Stimulated activated naive CD8-positive, alpha-beta T cell treated with anti-CD3 and anti-CD28 coated beads, Interleukin-15, Interleukin-2, amounts not matched to agents 100 U/mL and 50 U/mL, for 24 hours (primary cell): ENCODE measurements at places on chromosomes 1 and 21.

- DNase-seq = no peak
These were observed 561.2 kb downstream of the KIF26B start for GRCh38 chr1:245715970-245716369.

- peak; percentile 5 for DNase-seq
These were observed 177.2 kb downstream of the PLPPR4 start for GRCh38 chr1:99441299-99442095.

DNA sequence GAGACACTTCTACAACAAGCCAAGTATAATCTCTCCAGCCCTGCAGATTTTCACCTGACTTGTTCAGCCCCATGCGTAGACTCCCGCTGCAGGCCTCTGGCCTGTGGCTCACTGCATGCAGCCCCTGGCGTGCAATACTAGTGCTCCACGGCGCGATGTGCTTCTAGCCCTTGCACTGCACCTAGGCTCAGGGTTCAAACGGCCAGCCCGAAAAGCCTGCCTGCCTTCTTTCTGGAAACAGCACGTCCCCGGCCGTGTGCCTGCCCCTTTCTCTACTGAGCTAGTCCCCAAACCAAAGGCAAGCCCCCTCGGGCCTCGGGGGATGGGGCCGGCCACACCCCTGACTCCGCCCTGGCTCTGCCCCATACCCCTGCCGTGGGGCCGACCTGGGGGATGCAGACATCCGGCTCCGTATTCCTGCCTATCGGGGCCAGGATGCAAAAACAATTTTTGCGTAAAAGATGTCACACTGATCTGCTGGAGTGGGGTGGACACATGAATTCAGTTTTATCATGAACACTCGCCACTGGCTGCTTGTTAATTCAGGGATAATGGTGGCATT lies 26.3 kb upstream of the TRAPPC10 start:
- DNase-seq = no peak

DNA sequence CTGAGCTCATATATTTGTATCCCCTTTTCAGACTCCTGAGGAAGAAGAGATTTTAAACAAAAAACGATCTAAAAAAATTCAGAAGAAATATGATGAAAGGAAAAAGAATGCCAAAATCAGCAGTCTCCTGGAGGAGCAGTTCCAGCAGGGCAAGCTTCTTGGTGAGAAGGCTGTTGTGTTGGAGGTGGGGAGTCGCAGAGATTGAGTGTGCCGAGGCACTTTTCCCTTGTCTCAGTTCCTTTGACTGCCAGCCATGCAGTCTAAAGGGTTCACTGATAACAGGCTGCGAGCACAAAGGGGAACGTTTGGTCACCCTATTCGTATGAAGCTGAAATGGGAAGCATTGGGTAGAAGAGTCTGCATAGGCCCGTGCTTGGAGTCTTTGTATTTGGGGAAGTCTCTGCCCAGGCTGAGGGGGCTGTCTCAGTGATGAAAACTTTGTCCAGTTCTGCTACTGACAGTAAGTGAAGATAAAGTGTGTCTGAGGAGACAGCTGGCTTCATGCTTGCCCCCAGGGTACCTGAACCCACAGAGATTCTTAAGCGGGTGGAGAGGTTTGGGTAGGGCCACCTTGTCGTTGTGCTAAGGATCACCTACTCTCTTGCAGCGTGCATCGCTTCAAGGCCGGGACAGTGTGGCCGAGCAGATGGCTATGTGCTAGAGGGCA lies 2.8 kb downstream of the RPS8 start:
- DNase-seq = no peak

- DNase-seq = no peak
These were observed 8.4 kb downstream of the MTF2 start for GRCh38 chr1:93087532-93087931.

DNA sequence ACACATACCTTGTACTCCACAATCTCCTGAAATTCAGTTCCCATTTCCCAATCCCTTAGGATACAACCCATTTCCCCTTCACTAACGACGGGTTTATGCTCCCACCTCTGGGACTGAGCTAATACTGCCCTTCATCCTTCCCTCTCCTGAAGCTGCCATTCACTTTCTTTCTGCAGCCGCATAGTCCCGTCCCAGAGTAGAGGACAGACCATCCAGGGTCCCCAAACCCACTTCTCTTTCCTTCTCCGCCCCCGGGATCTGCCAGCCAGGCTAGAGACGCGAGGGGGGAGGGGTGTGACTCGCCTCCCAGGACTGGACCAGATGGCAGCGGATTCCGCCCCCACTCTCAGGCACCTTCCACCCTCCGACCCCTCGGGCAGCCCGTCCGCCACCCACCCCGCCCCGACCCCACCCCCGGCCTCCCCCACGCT lies 679 bp downstream of the ABL2 start:
- peak; percentile 57 for DNase-seq

GRCh38 chr1:172726740-172727139 lies 67.8 kb downstream of the FASLG start:
- no peak for DNase-seq

DNA sequence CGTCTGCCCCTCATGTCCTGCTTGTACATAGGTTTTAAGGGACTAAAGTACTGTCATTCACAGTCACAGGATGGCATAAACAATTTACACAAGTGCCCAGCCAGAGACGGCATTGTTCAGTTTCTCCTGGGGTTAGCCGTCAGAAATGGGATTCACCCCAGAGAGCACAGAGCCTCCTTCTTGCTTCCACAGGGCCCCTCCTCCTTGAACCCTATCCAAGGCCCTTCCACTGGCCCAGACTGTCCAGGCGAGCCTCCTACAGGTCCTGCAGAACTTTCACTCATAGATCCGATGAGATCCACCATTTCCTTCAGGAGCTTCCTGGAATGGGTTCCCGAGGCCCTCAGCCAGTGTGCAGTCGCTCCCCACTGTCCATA lies 10.0 kb downstream of the AVPR1B start:
- DNase-seq = no peak

DNA sequence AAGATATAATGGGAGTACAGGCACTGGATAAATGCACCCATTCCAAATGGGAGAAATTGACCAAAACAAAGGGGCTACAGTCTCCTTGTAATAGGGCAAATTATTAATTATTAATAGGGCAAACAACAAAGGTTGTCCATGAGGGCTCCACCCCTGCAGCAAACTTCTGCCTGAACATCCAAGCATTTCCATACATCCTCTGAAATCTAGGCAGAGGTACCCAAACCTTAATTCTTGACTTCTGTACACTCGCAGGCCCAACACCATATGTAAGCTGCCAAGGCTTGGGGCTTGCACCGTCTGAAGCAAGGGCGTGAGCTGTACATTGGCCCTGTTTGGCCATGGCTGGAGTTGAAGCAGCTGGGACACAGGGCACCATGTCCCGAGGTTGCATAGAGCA lies 33.7 kb downstream of the TNFSF4 start:
- no peak for DNase-seq

GRCh38 chr1:116769561-116769977 lies 15.3 kb downstream of the CD2 start:
- DNase-seq = peak; percentile 66

DNA sequence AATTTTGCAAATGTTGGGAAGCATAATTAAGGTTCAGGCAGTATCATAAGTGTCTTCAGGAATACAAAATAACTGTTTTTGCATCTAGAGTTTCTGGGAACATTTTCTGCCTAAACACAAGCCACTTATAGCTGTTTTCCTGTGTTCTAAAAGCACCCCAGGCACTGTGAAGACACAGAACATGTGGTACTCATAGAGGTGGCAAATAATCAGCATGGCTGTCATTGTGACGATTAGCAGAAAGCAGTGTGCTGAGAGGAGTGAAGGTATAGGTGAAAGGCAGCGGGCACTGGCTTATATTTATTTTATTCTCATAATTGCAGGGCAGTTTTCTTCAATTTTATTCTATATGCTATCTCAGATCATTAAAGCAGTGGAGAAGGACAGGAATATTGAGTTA lies 119.6 kb downstream of the LRRC53 start:
- DNase-seq = no peak

GRCh38 chr1:180195401-180195800 lies 34.7 kb upstream of the LHX4 start:
- no peak for DNase-seq

DNA sequence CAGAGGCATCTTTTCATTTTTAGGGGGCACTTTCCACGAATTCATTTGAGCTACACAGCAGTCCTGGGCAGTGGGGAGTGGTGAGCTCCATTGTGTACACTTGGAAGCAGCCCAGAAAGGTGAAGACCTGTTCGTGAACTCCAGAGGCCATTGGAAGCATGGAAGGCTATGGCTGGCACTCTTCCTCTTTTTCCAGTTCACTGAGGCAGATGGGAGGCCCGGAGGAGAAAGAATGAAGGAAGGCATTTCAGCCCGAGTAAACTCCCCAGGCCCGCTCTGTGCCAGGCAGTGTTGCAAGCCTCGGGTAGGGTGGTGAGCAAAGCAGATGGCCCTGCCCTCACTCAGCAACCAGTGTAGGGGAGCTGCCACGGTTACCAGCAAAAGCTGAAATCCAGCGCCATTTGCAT lies 673 bp upstream of the DHCR24 start:
- DNase-seq = no peak

DNA sequence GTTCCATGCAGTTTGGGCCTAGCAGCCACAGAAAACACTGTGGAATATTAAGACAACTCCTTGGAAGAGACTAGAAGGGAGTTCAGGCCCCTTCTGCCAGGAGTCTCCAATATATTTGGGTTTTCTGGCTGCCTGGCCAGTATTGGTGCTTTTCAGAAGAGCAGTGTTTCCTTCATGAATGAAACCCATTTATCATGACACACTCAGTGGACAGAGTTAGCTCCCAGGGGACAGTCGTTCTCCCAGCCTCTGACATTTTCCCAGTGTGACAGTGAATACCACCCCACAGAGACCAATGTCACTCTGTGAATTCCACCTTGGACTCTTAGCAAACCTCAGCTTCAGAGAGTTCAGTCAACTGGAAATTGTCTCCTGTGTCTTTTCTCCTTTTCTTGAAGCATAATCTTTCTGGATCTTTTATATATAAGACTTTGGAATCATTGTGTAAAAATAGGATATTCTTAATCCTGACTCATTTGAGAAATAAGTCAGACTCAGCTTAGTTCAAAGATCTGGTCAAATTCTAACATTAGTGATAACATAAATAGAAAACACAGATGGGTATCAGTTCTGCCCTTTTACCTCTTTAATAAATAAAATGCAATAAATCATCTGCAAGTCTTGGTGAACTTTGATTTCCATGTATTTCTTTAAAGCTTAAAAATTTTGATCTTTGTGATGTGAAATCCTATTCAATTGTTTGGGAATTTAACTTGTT lies 40.4 kb downstream of the GNG12 start:
- no peak for DNase-seq

GRCh38 chr1:89808441-89809117 lies 12.3 kb upstream of the LRRC8D start:
- no peak for DNase-seq

DNA sequence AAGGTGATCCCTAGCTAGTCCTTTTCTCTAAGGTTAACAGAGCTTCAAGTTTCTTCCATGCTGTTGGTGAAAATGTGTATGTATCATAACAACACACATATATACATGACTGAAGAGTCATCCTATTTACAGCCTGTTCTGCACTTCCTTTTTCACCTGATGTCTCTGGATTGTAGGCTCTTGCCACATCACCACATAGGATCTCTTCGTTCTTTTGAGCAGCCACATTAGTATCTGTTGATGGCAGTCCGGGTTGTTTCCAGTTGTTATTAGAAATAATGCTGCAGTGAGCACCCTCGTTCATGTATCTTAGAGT lies 19.7 kb downstream of the MRPL37 start:
- DNase-seq = no peak
